Glutamatergic neuron (in vitro differentiated cells): ENCODE measurements at places on chromosomes 16 and 17.

GRCh38 chr16:74633686-74634085 is 26.8 kb upstream of the GLG1 start:
- no peaks in the 10 kb centered on the region for H3K36me3 ChIP-seq
- H3K27ac ChIP-seq, result no peak overlapping the region
- DNase-seq, result no peak

DNA sequence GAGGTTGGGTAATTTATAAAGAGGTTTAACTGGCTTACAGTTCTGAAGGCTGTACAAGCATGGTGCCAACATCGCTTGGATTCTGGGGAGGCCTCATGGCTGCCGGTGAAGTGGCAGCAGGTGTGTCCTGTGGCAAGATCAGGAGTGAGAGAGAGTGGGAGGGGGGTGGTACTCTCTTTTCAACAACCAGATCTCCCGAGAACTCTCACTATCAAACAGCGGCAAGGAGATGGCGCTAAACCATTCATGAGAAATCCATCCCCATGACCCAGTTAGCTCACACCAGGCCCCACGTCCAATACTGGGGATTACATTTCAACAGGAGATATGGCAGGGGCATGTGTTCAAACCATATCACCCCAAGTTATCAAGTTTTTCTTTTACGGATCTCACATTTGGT is 44.0 kb upstream of the CBX4 start:
- H3K4me1 ChIP-seq, result no peaks in the 10 kb centered on the region
- H3K4me3 ChIP-seq, result no peak overlapping the region
- H3K27ac ChIP-seq, result no peak overlapping the region
- DNase-seq, result no peak

GRCh38 chr16:22859925-22860324 is 46.0 kb downstream of the HS3ST2 start:
- no peak overlapping the region for H3K27ac ChIP-seq
- no peak overlapping the region for H3K4me3 ChIP-seq
- H3K4me1 ChIP-seq, result peaks cover 20% of the 10 kb centered on the region
- no peaks in the 10 kb centered on the region for H3K36me3 ChIP-seq

DNA sequence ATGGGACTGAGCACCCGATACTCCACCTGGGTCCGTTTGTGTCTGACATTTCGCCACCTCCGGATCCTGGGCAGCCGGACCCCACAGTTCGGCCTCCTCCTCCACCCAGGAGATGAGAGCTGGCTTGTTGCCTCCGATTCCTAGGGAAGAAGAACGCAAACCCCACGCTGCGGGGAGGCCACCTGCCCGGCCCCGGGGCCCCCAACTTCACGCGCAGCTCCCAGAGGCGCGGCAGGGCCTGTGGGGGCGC is 542 bp downstream of the ZNF764 start:
- H3K27ac ChIP-seq, result peak overlapping the region; percentile 92
- DNase-seq, result no peak
- peaks cover 11% of the 10 kb centered on the region for H3K27me3 ChIP-seq
- H3K36me3 ChIP-seq, result peaks cover 11% of the 10 kb centered on the region
- peaks cover 26% of the 10 kb centered on the region for H3K4me1 ChIP-seq

- peaks cover 37% of the 10 kb centered on the region for H3K4me1 ChIP-seq
- H3K4me3 ChIP-seq, result no peak overlapping the region
- H3K36me3 ChIP-seq, result no peaks in the 10 kb centered on the region
- H3K27ac ChIP-seq, result no peak overlapping the region
- peaks cover 13% of the 10 kb centered on the region for H3K27me3 ChIP-seq
These were observed 86.9 kb upstream of the CIBAR2 start for GRCh38 chr16:85199069-85199725.

GRCh38 chr16:20393801-20394577 is 10.5 kb downstream of the PDILT start:
- no peaks in the 10 kb centered on the region for H3K36me3 ChIP-seq
- H3K4me1 ChIP-seq, result peaks cover 3% of the 10 kb centered on the region
- no peak for DNase-seq

GRCh38 chr17:54968988-54969332 is 395 bp downstream of the STXBP4 start:
- no peak for DNase-seq
- H3K4me3 ChIP-seq, result no peak overlapping the region
- peaks cover 2% of the 10 kb centered on the region for H3K27me3 ChIP-seq
- H3K4me1 ChIP-seq, result peaks cover 7% of the 10 kb centered on the region
- no peak overlapping the region for H3K27ac ChIP-seq
- H3K36me3 ChIP-seq, result no peaks in the 10 kb centered on the region

GRCh38 chr16:86701286-86701975 is 123.1 kb downstream of the FOXL1 start:
- H3K27me3 ChIP-seq, result no peaks in the 10 kb centered on the region
- H3K36me3 ChIP-seq, result peaks cover 10% of the 10 kb centered on the region
- no peak overlapping the region for H3K27ac ChIP-seq
- H3K4me1 ChIP-seq, result no peaks in the 10 kb centered on the region
- DNase-seq, result no peak

DNA sequence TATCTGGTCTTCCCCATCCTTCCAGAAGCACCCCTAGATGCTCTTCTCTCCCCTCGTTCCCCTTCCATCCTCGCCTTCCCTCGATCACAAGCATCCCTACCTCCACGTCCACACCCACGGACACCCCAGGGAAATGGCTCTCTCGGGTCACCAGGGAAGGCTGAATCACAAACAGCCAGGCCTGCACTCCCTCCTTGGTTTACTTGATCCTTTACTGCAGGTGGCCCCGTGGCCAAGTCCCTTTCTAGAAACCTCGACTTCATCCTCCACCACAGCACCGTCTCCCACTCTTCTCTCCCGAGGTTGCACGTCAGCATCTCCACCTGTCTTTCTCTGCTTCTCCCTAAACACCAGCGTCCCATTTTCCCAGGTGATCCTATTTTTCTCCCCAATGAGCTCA is 6.5 kb upstream of the RBFOX3 start:
- no peak overlapping the region for H3K27ac ChIP-seq
- DNase-seq, result no peak
- H3K27me3 ChIP-seq, result peaks cover 24% of the 10 kb centered on the region
- peaks cover 42% of the 10 kb centered on the region for H3K4me1 ChIP-seq
